ENCODE measurements at places on chromosomes 7 and 10. TPM values are rescaled to one million over a fixed set of nuclear protein-coding genes. Genes with fewer than 3 reads are reported as not detected.

DNA sequence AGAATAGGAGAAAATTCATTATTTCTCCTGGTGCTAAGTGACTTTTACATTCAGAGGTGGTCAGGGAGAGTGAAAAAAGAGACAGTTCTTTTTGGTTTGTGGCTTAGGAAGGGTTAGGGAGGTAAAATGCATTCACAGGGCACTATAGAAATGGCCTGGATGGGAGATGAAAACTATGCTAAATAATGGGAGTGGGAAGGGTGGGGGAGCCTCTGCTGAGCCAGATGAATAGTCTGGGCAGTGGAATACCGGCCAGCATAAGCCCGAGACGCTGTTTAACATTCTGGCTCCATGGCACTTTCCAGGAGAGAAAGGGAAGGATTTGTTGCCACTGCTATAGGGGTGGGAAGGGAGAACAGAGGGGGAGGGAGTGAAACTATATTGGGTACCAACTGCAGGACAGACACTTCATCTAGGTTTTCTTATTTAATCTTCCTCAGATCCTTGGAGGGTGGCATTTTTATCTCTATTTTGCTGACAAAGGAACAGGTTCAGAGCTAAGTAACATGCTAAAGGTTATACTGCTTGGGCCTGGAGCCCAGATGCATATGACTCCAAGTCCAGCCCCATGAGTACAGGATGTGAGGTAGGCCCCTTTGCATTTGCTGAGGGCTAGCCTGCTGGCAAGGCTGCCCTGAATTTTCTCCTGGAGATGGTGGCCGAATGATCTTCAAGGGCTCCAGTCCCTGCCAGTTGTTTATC, 372.4 kb downstream of the CCSER2 start:
- H3K27ac ChIP-seq, result no peak overlapping the region
- H3K36me3 ChIP-seq, result no peaks in the 10 kb centered on the region
- no peak for DNase-seq
- H3K27me3 ChIP-seq, result peaks cover 12% of the 10 kb centered on the region
- H3K4me3 ChIP-seq, result no peak overlapping the region
- no peaks in the 10 kb centered on the region for H3K4me1 ChIP-seq

EXOC6 gene
- 21.7 TPM for total RNA-seq

- peaks cover 24% of the 10 kb centered on the region for H3K27me3 ChIP-seq
- peaks cover 32% of the 10 kb centered on the region for H3K4me1 ChIP-seq
- DNase-seq, result no peak
- H3K27ac ChIP-seq, result no peak overlapping the region
Measured at GRCh38 chr10:78567680-78568455, 500.9 kb upstream of the ZMIZ1 start.

GRCh38 chr7:27241189-27242056, 1.2 kb upstream of the EVX1 start:
- H3K27ac ChIP-seq, result no peak overlapping the region
- no peak overlapping the region for H3K4me3 ChIP-seq
- H3K36me3 ChIP-seq, result no peaks in the 10 kb centered on the region
- no peak for DNase-seq
- peaks cover 6% of the 10 kb centered on the region for H3K4me1 ChIP-seq

GRCh38 chr7:112908086-112908485, 117.9 kb upstream of the TMEM168 start:
- no peak for DNase-seq
- no peak overlapping the region for H3K4me3 ChIP-seq
- no peaks in the 10 kb centered on the region for H3K4me1 ChIP-seq
- peaks cover 48% of the 10 kb centered on the region for H3K36me3 ChIP-seq

DNA sequence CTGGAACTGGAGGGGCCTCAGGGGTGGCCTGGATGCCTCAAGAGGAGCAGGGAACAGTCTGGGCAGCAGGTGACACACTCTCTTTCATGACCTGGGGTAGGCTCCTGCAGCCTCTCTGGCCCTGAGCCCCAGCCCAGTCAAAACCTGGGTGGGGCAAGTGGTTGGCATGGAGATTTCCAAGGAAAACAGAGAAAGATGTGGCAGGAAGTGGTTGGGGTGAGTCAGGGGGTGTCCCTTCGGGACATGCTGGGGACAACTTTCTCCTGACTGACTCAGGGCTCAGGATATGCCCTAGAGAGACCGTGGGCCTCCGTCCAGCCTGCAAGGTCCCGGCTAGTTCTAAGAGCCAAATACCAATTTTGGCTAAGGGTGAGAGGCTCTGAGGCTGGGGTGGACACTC, 2.9 kb downstream of the AQP1 start:
- H3K4me3 ChIP-seq, result no peak overlapping the region
- H3K27ac ChIP-seq, result no peak overlapping the region
- H3K27me3 ChIP-seq, result peaks cover 15% of the 10 kb centered on the region
- DNase-seq, result no peak
- H3K4me1 ChIP-seq, result peaks cover 16% of the 10 kb centered on the region

GRCh38 chr10:100413173-100413572, 49.6 kb upstream of the WNT8B start:
- DNase-seq, result no peak
- H3K27me3 ChIP-seq, result no peaks in the 10 kb centered on the region
- H3K36me3 ChIP-seq, result peaks cover 2% of the 10 kb centered on the region
- H3K27ac ChIP-seq, result no peak overlapping the region

- no peak for DNase-seq
- no peak overlapping the region for H3K4me3 ChIP-seq
- no peaks in the 10 kb centered on the region for H3K4me1 ChIP-seq
- peaks cover 4% of the 10 kb centered on the region for H3K36me3 ChIP-seq
- no peak overlapping the region for H3K27ac ChIP-seq
- H3K27me3 ChIP-seq, result no peaks in the 10 kb centered on the region
Measured at GRCh38 chr10:17263580-17263979, 35.5 kb downstream of the VIM start.

DNA sequence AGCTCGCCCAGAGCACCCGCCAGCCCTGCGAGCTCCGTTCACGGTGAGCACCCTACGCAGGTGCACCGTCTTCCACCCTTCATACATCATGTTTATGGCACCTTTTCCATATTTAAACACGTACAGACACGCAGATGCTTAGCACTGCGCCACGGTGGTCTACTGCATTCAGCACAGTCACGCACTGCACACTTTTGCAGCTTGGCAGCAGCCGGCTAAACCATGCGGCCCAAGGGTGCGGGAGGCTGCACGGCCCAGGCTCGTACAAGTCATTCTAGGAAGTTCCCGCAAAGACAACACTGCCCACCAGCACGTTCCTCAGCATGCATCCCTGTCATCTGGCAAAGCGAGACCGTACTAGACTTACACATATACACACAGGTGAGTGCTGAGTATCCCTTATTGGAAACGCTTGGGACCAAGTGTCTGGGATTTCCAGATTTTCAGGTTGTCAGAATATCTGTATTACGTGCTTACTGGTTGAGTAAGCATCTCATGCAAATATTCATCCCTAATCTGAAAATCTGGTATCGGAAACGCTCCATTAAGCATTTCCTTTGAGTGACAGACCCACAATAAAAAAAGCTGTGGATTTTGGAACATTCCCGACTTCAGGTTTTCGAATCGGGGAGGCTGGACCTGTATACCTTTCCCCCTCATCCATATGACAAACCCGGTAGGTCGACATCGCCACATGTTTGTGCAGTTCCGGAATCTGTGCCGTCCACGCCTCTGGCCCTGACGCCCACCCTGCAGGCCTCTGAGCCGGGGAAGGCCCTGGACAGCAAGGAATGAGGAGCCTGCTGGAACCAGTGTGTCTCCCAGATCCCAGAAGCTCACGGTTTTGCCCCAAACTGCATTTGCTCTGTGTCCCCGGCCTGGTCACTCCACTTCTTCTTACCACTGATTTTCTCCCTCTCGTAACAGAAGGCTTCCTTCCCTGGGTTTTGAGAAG, 222.2 kb downstream of the ELFN1 start:
- H3K27me3 ChIP-seq, result no peaks in the 10 kb centered on the region
- H3K4me3 ChIP-seq, result no peak overlapping the region
- no peaks in the 10 kb centered on the region for H3K4me1 ChIP-seq

DNA sequence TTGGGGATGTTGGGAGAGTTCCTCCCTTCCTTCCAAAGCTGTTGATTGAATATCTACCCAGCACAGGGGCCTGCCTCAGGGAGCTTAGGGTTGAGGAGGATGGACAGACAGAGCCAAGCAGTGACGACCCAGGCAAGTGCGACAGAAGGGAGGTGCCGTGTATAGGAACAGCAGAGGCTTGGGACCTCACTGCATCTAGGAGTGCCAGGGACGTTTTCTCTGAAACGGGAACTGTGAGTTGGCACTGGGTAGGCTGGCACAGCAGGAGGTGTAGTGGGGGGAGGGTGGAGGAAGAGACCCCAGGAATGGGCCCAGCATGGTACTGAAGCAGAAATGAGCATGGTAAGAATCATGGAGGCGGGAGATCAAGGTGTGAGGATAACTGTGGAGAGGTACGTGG, 55.3 kb upstream of the MGMT start:
- H3K27ac ChIP-seq, result no peak overlapping the region
- H3K36me3 ChIP-seq, result no peaks in the 10 kb centered on the region
- DNase-seq, result no peak
- no peak overlapping the region for H3K4me3 ChIP-seq
- H3K27me3 ChIP-seq, result peaks cover 59% of the 10 kb centered on the region

- H3K27ac ChIP-seq, result peak overlapping the region; percentile 0
- no peak for DNase-seq
- H3K36me3 ChIP-seq, result peaks cover 3% of the 10 kb centered on the region
- H3K4me3 ChIP-seq, result no peak overlapping the region
Measured at GRCh38 chr10:61835069-61835945, 66.2 kb upstream of the ARID5B start.

HMX3 gene
- total RNA-seq, result not detected

DNA sequence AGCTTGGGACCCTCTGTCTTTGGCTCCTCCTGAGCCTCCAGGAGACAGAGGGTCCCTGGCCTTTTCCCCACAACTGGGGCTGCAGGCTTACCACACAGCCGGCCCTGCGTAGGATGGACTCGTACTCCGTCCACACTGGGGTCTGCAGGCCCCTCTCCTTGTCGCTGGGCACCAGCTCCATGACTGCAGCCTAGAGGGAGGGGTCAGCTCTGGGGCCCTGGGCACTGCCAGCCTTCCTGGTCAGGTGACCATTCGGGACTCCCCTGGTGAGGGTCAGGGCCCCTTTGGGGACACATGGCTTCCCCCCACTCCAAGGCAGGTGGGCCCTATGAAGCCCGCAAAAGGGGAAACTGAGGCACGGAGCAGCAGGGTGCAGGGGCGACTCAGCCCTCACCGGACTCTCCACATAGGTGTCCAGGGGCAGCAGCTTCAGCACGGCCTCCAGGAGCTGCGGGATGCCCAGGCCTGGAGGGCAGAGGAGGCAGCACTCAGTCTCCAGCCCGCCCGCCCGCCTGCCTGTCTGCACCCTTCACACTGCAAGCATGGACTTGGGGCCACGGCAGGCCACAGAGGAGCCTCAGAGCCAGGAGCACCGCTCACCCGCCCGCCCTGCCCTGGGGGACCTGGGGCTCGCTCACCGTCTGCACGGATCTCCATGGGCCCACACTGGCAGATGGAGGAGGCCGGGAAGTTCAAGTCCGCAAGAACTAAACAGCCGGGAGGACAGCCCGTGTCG, 1.1 kb downstream of the FUOM start:
- H3K27me3 ChIP-seq, result no peaks in the 10 kb centered on the region
- no peak for DNase-seq
- no peaks in the 10 kb centered on the region for H3K36me3 ChIP-seq
- H3K4me1 ChIP-seq, result peaks cover 6% of the 10 kb centered on the region
